ENCODE measurements at places on chromosomes 7 and 10.

- DNase-seq: no peak
These were observed 262.5 kb downstream of the TRIL start for GRCh38 chr7:28695300-28696295.

- DNase-seq: no peak
These were observed 31.9 kb downstream of the ADCY1 start for GRCh38 chr7:45606050-45606449.

GRCh38 chr10:13633689-13634088 is 46.9 kb downstream of the PRPF18 start:
- DNase-seq: no peak

DNA sequence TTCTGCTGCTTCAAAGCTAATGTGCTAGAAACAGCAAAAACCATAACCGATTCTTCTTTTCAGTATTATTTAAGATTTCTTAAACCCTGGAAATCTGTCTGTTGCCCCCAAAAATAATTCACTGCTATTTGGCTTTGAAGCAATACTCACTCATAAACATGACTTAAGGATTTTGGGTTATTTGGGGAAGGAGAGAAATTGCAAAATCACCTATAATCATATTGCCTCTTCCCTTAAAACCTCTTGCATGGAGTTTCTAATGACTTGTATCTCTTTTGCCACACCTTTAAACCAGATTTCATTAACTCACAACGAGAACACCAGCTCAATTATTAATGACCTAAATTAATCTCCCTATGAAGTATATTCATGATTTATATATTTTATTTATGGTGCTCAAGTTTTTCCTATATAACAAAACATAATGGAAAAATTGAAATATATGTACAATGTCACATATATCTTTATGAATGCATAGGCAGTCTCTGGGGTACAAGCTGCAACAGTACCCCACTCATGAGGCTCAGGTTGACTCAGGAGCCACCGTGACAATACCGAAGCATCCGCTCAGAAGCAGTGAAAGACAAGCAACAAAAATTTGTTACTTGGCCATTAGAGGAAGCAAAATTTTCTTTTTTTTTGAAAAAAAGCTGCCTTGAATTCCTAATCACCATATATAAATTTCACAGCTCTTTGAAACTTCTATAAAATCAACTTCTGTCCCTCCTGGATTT is 3.0 kb downstream of the NAMPT start:
- no peak for DNase-seq

- no peak for DNase-seq
These were observed 11.2 kb upstream of the NXPH1 start for GRCh38 chr7:8422177-8422576.

- DNase-seq: no peak
These were observed 61.5 kb downstream of the HYCC1 start for GRCh38 chr7:22952306-22953015.

GRCh38 chr7:2876031-2876731 is 32.1 kb upstream of the GNA12 start:
- no peak for DNase-seq

GRCh38 chr7:23662124-23662983 is 17.6 kb upstream of the FAM221A start:
- DNase-seq: no peak

DNA sequence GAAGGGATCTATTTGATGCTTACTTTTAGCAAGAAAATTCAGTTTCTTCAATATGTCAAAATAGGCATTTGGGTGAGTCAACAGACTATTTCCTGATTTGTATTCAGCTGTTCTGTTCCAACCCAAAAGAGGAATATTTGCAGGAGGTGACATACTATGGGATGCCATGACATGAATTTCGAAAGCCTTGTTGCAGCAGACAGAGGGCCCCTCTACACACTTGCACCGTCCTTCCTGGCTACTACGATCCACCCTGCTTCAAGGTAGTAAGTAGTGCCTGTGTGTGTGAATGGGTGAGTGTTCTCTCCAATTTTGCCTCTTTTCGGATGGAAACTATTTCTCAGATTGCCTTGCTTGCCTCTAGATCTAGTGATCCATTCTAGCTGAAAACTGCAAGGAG is 413.0 kb upstream of the ADARB2 start:
- no peak for DNase-seq

DNA sequence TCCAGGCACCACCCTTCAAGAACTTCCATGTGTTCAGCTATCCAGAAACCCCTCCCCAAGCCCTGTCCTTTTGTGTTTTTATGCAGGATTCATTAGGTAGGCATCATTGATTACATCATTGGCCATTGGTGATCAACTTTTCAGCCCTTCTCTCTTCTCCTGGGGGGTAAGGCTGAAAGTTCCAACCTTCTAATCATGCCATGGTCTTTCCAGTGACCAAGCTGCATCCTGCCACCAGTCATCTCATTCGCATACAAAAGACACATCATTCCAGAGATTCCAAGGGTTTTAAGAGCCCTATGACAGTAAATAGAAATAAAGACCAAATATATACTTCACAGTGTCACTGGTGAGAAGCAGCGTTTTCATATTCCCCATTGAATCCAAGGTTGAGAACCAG is 48.2 kb downstream of the DNAJC12 start:
- no peak for DNase-seq

DNA sequence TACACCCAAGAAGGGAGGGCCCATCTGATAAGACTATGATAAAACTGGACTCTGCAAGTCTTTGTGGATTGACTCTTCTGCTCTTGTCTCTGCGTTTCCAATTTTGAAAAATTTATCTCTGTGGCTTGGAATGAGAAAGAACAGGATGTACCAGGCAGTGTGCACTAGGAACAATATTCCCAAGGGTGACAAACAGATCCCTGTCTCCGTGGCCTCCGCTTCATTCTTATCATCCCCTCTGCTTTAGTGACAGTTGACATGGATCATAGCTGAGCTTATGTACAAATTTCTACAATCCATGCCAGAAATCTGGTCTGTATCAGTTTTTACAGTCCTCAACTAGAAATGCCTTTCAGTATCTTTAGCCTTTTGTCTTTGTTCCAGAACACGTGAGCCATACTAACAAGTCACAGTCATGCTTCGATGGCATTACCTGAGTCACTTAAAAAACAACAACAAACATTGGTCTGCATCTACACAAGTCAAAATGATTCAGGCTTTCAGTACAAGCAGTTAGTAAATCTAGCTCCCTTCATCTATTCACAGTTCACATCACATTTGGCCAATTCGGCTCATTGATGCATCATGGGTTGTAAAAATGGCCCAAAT is 393.6 kb upstream of the CELF2 start:
- no peak for DNase-seq

DNA sequence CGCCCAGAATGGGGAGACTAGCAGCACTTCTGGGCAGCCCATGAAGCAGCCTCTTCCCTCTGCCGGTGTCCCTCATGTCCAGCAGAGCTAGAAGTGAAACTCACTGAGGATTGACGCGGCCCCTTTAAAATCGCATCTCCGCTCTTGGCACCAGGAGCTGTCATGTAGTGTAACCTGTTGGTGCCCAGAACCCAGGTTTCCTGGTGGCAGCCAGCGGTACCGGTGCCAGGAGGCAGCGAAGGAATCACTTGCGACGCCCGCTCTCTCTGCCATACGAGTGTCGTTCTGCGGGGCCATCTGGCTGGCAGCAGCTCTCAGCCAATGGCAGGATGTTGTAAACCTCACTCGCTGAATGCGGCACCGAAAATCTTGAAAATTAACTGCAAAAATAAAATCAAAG is 82.7 kb downstream of the CUX1 start:
- DNase-seq: no peak

DNA sequence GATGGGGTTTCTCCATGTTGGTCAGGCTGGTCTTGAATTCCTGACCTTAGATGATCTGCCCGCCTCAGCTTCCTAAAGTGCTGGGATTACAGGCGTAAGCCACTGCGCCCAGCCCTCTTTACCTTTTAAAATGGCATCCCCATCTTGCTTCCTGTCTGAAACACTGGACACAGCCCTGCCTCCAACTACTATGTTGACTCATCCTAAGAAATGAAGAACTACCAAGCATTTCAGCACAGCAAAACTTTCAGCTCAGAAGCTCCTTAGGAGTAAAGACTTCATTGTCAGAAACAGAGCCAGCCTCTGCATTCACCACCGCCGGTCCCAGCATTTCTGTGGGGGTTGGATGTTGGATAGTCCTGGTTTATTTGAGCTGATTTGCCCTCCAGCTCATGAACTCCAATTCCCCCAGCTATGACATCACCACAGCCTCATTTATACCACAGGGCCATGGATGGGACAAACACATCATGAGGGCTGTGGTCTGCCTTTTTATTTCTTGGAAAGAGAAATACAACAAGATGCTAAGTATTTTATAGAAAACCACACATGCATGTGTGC is 123.5 kb downstream of the ADCY1 start:
- DNase-seq: no peak

DNA sequence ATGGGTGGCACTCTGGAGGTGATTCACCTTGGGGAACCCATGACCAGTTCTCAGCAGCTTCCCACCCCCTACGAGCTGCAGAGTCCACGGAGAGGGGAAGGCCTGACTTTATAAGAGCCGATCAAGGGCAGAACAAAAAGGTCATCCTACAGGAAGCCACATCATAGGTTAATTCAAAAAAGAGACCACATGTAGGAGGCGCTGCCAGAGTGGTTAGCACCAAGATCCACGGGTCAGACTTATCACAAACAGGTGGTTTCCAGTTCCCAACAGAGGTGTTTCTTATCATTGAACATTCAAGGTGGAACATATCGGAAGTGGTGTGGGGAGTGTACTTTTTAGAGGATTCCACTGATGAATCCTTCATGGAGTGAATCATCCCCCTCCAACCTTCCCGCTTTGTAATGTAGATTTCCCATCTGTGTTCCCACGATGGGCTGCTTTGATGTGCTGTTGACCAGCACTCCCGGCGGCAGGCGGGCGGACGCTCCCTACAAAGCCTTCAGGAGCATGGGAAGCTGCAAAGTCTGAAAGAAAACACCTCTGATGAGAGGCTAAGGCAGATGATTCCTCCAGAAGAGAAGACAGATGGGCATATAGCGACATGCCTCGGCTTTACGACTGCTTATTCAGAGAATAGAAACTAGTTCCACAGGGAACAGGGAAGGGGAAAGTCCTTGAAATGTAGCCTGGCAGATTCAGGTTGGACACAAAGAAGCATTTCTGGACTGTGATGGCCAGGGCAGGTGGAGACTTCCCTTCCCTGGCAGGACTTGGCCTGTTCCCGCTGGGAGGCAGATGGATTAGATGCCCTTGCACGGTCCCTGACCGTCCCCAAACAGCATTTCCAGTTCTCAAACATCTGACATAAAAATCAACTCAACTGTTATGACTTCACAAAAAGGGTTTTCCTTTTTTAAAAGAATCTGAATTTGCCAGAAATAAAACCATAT is 66.5 kb downstream of the AFAP1L2 start:
- no peak for DNase-seq

GRCh38 chr7:112341464-112341863 is 108.8 kb upstream of the IFRD1 start:
- no peak for DNase-seq

DNA sequence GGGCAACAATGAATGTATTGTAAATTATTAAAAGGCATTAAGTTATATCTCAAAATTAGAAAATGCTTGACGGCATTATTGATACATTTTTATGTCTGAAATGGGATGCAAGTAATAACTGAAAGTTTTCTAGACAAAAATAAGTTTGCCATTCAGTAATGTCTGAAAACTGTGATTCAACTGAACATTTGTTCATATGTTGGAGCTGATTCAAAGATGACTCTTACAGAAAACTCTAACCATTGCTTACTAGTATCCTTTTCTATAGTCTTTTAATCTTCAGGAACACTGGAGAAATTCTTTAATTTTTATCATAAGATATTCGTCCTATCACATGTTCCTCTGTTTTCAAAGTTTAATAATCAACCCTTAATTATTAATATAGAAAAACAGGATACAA is 71.1 kb upstream of the TFEC start:
- no peak for DNase-seq

DNA sequence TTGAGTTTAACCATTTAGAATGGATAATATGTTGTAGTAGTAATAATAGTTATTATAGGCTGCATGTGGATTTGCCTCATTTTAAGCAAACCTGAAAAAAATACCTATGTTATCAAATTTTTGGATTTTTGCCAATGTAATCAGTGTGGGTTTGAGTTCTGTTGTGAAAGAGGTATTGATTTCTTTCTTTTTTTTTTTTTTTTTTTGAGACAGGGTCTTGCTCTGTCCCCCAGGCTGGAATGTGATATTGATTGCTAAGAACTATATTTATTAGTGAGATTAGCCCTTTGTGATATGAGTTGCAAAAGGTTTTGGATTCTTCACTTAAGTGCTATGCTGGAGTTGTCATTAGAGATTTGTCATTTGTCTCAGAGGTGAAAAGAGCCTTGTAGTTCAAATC is 124.4 kb downstream of the ST7 start:
- no peak for DNase-seq

DNA sequence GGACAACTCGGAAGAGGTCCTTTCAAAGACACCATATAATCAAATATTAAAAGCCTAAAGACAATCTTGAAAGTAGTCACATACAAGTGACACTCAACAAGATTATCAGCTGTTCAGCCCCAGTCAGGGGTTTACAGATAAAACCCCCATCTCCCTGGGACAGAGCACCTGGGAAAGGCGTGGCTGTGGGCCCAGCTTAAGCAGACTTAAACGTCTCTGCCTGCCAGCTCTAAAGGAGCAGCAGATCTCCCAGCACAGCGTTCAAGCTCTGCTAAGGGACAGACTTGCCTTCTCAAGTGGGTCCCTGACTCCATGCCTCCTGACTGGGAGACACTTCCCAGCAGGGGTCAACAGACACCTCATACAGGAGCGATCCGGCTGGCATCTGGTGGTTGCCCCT is 18.0 kb downstream of the CDCA7L start:
- no peak for DNase-seq

DNA sequence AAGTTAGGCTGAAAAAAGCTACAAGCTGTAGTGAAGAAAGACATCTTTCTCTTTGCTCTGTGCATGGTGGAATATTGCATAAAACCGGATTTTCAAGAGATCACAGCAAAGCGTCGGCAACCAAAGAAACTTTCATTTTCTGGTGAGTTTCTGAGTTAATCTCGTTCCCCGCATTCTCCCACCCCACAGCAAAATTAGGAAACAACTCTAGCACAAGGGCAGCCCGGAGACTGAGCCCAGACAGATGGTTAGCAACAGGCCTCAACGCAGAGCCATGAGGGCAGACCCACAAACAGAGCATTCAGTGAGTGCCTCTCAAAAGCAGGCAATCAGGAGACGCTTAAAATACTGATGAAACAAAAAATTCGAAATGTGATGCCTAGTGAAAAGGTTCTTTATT is 396.1 kb upstream of the KLF6 start:
- no peak for DNase-seq

All from central memory CD4-positive, alpha-beta T cell (primary cell).